HT1080 (cell line): ENCODE measurements at places on chromosomes 13 and 19. TPM values are rescaled to one million over a fixed set of nuclear protein-coding genes. Genes with fewer than 3 reads are reported as not detected.

ATP8B3 gene
- total RNA-seq: 6.1 and 9.8 TPM in 2 replicates

GRCh38 chr19:35278578-35279284, 3.6 kb upstream of the HAMP start:
- no peak for DNase-seq

ATP4B gene
- 0.13 TPM in 1 of 2 replicates, not detected in the other for total RNA-seq

DNA sequence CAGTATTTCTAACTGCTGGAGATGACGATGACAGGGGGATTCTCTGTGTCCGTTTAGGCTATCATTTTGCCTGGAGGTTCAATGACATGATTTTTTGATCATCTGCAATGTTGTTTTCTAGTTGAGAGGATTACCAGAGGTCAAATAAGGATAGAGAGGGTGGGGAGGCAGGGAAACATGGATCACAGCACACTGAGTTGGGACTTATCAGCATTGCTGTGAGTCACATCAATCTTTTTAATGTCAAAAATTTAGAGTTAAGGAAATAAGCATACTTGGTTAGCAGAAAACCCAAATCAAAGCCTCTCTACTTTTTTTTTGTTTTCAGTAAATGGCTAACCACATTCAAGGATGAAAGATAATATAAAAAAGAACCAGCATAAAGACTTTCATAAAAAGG, 43.0 kb upstream of the CSNK1A1L start:
- DNase-seq: no peak

DNA sequence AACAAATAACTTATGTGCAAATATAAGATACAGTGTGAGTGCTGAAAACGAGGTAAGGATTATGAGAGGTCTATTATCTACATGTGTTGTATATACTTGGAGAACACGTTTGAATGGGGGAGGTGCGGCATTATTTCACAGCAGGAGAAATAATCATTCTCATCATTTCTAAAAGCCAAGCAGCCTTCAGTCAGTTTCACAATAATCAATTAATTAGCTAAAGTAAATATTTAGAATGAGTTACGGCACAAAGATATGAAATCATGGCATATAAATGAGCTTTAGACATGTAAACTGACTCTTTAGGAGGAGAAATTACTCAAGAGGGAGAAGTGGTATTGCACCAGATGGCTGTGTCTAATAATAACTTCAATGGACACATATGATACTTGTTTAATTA, 366.6 kb downstream of the DNAJC15 start:
- no peak for DNase-seq

DNA sequence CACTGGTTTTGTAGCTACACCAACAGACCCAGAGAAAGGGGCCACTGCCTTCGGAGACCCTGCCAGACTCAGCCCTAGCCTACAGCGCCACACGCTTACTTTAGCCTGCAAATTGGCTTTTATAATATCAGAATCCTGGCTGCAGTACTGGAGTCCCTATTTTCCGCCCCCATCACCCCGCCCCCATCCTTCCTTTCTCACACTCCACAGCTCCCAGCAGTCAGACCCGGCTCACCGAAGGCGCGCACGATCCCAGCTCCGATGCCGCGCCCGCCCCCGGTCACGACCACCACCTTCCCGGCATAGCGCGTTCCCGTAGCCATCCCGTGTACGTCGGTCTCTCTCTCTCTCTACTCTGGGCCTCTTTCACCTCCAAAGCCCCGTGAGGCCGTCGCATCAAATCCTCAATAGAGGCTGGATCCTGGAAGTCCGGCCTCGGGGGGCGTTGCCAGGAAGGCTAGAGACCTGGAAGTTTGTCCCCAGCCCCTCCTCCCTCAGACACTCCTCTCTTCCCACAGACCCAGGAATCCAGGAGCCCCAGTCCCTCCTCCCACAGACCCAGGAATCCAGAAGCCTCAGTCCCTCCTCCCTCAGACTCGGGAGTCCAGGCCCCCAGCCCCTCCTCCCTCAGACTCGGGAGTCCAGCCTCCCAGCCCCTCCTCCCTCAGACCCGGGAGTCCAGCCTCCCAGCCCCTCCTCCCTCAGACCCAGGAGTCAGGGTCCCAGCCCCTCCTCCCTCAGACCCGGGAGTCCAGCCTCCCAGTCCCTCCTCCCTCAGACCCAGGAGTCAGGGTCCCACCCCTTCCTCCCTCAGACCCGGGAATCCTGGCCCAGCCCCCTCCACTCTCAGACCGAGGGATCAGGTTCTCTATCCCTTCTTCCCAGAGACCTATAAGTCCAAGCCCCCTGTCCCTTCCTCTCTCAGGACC, at the start of gene HSD17B14:
Gene HSD17B14, minus strand, starts transcription at position 403 of the 929 bp plus-strand sequence. Its CDS starts 80 bp downstream, at position 323.
- DNase-seq: no peak

DNA sequence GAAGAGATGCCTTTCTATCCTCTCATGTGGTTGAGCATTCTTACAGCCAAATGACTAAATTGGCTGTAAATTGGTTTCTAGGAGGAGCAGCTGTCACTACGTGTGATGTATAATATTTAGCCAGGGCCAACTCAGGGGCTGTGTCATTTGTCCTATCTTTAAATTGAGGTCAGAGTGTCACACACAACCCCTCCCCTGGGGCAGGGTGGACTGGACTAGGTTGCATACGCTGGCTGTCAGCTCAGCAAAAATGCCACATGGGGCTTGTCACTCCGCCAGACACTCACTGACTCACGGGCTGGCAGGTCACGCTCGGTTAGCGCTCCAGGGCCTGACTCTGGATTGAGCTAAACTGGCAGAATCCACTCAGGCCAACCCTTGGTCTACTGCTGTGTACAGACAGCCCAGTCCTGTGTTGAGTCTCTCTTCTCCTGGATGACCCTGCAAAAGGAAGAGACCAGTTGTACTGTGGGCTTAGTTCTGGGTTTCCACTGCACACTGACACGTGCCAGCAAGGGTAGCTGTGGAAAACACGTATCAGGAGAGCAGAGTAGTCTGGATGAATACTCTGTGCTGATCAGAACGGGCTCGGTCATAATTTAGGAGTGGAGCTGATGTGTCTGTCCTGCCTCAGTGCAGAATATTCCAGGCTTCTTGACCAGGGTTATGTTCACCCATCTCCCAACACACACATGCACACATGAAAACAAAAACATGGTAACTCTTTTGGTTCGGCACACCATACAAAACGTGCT, 29.1 kb downstream of the SHISA2 start:
- DNase-seq: peak; percentile 65

GRCh38 chr19:1445185-1445931, 4.6 kb upstream of the APC2 start:
- DNase-seq: peak; percentile 73

- DNase-seq: no peak
These were observed 26.7 kb upstream of the RNF113B start for GRCh38 chr13:98203646-98204326.

DNA sequence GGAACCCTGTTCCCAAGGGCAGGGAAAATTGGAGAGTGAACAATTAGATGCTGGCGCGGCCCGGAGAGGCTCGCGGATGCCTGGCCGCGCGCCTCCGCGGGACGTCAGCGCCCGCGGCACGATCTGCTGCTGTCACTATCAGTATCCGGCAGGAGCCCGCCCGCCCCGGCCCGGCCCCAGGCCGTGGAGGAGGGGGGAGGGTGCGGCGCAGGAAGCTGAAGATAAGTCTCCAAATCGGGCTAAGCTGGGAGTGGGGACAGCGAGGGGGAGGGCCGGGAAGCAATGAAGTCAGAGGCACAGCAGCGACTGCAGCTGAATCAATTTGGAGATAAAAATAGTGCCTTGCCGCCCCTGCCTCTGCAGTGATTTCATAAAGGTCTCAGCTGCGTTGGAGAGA, 441.5 kb upstream of the KLF12 start:
- DNase-seq: peak; percentile 59

- no peak for DNase-seq
These were observed 787 bp downstream of the ZNF580 start for GRCh38 chr19:55641426-55642152.

GRCh38 chr19:3285647-3286176, 61.3 kb downstream of the CELF5 start:
- DNase-seq: no peak

DNA sequence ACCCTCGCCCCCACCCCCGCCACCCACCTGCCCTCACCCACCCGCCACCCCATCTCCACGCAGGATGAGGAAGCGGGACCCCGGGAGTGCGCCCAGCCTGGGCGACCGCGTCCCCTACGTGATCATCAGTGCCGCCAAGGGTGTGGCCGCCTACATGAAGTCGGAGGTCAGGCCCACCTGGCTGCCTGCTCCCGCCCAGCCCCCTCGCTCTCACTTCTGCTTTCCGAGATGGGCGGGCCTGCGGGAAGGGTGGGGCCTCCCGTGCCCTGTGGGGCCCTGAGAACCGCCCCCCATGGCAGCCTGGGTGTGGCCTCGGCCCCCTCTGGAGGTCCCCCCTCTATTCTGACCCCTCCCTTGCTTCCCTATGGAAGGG, 3.1 kb upstream of the SPIB start:
- DNase-seq: no peak

- peak; percentile 38 for DNase-seq
These were observed 74.6 kb downstream of the SHISA2 start for GRCh38 chr13:25977216-25977615.

DNA sequence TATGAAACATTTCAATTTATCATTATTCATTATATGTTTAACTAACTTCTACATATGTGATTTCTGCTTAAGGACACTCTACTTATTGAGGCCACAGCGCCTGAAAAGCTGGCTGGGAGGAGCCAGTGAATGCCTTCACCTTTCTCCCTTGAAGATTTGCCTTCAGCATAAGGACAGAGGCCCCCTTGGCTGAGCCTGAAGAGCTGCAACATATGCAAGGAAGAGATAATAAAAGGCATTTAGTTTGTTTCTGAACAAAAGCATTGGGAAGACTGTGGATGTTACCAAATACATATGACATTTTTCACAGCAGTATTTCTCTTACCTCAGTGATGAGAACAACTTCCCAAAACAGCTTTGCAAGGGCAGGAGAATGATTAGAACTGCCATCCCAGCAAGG, 92.1 kb downstream of the ABCC4 start:
- no peak for DNase-seq

- DNase-seq: no peak
These were observed 80.7 kb downstream of the ING1 start for GRCh38 chr13:110794209-110794608.

DNA sequence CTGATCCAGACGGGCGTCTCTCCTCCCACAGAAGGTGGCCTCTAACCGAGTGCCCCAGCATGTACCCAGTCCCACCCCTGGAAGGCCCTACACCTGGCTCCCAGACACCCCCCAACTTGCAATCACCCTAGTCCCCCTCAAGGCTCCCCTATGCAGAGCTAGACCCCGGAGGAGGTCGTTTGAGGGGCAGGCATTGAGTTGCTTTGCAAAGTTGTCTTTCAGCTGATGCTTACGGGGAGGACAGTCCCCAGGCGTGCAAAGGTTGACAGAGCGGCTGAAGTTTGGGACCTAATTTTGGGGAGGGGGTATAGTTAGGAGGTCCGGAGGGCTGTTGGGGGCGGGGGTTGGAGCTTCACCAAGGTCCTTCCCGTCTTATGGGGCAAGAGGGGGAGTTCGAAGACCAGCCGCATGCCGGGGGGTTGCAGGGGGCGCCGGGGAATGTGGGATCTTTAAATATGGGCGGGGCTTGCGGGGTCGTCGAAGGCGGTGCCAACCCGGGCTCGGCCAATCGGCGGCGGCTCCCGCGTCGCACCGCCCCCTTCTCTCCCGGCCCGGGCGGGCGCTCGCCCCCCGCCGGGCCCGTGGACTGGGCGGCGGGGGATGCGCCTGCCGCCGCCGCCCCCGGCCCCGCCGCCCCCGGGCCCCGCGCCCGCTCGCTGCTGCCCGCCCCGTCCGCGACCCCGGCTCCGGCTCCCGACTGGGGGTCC, at the start of gene KCNN1:
Gene KCNN1, plus strand, starts transcription at position 558 of the 707 bp plus-strand sequence. CDS start 6,782 bp downstream, outside the sequence.
- DNase-seq: no peak

- peak; percentile 57 for DNase-seq
These were observed 7.7 kb upstream of the CXCL17 start for GRCh38 chr19:42450314-42450934.

DNA sequence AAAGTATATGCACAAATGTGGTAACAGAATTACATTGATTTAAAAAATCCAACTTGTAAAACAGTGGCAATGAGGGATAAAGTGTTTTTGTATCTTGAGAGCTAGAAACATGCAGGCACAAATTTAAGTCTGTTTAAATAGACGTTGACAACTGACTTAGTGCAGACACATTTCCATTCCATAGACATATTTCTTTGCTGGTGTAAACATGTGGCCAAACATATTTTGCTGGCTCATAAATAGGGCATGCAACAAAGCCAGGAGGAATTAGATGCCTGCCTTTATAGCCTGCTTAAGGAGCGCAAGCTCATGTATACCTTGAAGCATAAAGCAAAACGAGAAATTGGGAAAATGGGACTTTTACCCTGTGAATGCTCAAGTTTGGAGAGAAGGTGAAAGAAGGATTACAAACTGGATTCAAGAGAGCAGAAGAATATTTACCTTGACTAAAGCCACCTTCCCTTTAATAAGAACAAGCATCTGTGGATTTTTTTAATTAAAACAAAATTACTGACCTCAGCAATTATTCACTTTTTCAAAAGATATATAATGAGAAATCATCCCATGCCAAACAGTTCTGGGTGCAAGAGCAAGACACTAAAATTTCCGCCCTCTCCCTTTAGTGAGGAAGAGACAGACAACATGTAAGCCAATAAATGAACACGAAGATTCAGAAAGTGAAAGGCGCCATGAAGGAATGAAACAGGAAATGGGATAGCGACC, 71.0 kb downstream of the DCT start:
- no peak for DNase-seq

ZNF98 gene
- total RNA-seq: not detected in 2 replicates
